Stimulated activated CD8-positive, alpha-beta memory T cell treated with anti-CD3 and anti-CD28 coated beads, Interleukin-7, amount 100 ng/mL, for 24 hours (primary cell): ENCODE measurements at places on chromosomes 5 and 9.

DNA sequence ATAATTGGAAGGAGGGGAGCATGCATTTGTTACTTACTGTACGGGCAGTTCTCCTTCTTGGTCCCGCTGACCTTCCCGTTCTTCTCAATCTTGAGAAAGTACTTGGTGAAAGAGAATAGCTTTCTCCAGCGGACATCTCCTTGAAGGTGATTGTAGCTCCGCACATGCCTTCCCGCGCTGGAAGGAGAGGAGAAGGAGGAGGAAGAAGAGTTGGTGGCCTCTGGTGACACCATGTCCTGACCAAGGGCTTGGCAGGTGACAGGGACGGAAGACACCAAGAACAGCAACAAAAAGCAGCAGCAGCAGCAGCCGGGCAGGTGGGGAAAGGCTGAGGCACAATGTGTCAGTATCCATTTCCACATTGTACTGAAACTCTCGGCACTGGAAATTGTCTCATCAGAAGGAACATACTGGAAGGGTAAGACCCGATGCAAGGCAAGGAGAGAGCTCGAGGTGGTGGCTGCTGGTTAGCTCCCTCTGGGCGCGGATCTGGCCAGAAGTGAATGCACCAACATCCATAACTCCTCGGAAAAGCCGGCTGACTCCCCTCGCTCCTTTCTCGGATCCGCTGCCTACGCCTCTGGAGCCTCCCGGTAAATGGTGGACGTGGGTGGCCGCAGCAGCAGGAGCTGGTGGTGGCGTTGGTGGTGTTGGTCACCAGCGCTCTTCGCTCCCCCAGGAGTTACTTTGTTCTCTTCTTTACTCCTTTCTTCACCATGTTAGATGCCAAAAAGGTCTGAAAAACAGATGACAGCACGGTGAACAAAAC, 715 bp downstream of the FGF10 start:
- DNase-seq, result no peak

- no peak for DNase-seq
Measured at GRCh38 chr9:130379649-130379970, 65.2 kb upstream of the ASS1 start.

DNA sequence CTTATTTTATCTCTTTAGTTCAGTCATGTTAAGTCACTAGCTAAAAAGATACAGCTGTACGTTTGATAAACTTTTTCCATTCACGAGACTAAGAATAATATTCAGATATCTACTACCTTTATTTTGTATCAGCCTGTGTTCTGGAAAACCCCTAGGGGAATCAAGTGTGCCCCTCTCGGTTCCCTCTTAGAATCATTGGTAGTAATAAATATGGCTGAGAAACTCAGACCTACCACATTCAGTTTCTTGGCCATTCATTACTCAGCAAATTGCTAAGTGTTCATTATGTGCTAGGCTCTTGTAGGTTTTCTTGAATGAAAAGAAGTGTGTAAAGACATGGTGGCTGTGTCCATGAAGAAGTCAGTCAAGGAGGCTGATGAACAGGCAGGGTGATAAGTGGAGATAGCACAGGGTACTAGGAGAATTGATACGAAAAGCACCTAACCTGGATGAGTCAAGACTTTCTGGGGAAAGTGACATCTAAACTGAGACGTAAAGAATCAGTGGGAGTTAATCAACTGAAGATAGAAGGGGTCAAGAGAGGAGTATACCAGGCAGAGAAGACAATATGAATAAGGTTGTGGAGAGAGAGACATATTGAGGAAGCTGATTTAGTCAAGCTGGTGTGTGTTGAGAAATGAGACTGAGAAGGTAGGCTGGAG, 86.2 kb downstream of the CSNK1G3 start:
- DNase-seq, result no peak

- DNase-seq, result no peak
Measured at GRCh38 chr5:111229871-111230810, 6.0 kb downstream of the CAMK4 start.

DNA sequence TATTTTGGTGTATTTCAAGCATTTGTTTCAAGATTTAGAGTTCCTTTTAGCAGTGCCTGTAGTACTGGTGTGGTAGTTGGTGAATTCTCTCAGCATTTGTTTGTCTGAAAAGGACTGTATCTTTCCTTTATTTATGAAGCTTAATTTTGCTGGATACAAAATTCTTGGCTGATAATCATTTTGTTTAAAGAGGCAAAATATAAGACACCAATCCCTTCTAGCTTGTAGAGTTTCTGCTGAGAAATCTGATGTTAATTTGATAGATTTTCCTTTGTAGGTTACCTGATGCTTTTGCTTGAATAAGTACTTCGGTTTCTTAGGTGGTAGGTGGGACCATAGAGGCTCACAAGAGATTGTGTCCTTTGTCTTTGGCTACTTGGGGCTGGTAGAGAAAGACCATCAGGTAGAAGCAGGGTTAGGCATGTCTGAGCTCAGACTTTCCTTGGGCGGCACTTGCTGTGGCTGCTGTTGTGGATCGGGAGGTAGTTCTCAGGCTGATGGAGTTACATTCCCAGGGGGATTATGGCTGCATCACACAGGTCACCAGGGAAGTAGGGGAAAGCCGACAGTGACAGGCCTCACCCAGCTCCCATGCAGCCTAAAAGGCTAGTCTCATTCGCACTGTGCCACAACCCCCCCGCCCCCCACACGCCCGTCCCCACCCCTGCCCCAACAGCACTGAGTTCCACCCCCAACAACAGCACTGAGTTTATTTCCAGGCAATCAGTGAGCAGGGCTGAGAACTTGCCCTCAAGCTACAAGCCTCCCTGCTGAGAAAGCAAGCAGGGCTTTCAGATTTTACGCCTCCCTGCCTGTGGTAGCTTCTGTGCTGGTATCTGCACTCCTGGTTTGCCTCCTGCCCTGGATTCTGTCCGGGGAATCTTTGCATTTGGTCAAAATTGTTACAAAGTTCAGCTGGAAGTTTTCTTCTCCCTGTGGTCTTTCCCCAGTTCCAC, 127.1 kb upstream of the GLRA1 start:
- DNase-seq, result no peak

GRCh38 chr5:91706785-91707520, 323.8 kb upstream of the ARRDC3 start:
- DNase-seq, result no peak

- DNase-seq, result no peak
Measured at GRCh38 chr9:5425006-5425628, 12.6 kb downstream of the PLGRKT start.

GRCh38 chr9:75896193-75896592, 5.7 kb downstream of the PCSK5 start:
- no peak for DNase-seq
